ENCODE measurements at places on chromosomes 3 and 15.

GRCh38 chr3:194423317-194423716, 24.3 kb upstream of the GP5 start:
- no peak for DNase-seq

GRCh38 chr15:66725464-66725785, 23.4 kb downstream of the SMAD6 start:
- DNase-seq: no peak

DNA sequence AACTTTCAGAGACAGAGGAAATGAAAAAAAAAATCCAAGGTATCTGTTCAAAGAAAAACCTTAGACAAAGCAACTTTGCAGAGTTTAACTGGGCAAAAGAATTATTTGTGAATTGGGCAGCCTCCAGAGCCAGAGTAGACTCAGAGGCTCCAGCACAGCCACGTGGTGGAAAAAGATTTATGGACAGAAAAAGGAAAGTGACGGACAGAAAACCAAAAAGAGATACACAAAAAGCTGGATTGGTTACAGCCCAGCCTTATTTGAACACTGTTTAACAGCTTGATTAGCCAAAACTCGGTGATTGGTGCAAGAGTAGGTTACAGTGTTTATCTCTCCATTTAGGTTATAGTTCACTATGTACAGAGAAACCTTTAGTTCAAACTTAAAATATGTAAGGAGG, 23.7 kb upstream of the GPD1L start:
- DNase-seq: no peak

DNA sequence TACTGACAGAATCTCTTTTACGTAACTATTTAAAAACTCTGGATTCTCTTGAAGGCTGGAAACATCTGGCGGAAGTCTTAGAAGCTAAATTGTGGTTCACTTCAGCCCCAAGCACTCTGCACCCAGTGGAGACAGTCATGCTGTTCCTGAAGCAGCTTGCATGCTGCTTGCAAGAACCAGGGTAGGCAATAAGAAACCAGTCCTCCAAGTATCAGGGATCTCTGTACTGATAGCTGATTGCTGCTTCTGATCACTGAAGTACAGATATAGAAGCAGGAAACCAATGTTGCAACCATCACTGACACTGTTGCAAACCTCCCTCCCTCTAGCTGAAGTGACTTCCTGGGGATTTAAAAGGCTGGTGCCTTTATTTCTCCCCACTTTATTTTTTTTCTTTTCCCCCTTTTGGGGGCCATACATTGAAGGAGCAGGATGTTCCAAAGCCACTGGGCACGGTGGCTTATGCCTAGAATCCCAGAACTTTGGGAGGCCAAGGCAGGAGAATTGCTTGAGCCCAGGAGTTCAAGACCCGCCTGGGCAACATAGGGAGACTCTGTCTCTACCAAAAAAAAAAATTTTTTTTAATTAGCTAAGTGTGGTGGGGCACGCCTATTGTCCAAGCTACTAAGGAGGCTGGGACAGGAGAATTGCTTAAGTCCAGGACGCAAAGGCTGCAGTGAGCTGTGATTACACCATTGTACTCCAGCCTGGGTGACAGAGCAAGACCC, 15.3 kb downstream of the SPCS1 start:
- DNase-seq: peak; percentile 24

Data from CD4-positive, alpha-beta T cell treated with Interleukin-1 beta for 1 hour (primary cell).